ENCODE measurements at places on chromosomes 12 and 14. TPM values are rescaled to one million over a fixed set of nuclear protein-coding genes. Genes with fewer than 3 reads are reported as not detected.

The RNASE4 gene
- total RNA-seq, result 9.4 TPM

The GLI1 gene
- 0.56 TPM for total RNA-seq

The LRRC23 gene
- total RNA-seq, result 8.2 TPM

The CCDC60 gene
- total RNA-seq, result not detected

The AGAP2 gene
- total RNA-seq, result 6.6 TPM

The NANOG gene
- total RNA-seq, result not detected

The GPX2 gene
- total RNA-seq, result not detected

The SERPINA10 gene
- not detected for total RNA-seq

The BICDL1 gene
- total RNA-seq, result 0.35 TPM

The TMBIM6 gene
- 233 TPM for total RNA-seq

The GALNT16 gene
- 101 TPM for total RNA-seq

The SIX1 gene
- not detected for total RNA-seq

The PGF gene
- 5.1 TPM for total RNA-seq

The TEX22 gene
- 1.9 TPM for total RNA-seq

The TESPA1 gene
- total RNA-seq, result 0.59 TPM

Measured in Right ventricle myocardium superior (tissue), 1 donor.